ENCODE measurements at places on chromosomes 7 and 10.

DNA sequence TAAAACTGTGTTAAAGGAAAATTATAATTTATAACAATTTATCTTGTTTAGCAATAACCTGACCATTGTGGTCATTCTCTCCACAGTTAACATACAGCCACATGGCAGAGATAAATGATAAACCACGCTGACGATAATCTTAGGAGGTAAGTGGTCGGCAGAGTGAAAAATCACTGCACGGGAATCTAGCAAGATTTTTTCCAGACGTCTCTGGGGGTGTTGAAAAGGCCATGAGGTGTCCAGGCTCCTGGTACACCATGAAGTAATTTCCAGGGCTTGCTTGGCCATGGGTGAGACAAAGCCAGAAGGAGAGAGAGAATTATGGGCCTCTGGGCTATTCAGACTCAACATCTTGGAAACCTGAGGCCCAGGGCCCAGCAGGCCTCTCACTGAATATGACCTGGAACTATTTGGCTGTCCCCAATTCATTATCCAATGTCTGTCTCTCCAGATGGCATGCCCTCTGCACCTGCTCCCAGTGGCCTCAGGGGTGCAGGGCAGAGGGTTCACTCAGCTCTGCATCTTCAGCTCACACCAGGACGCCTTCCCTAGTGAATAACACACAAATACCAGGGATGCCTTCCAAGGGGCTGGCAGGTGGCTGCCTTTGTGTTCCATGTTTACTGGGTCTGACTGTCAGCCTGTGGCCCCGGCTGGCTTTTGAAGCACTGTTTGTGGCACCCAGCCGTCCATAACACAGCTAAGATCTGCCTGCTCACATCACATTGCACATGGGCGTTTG, 590.4 kb upstream of the PFKP start:
- DNase-seq = no peak

GRCh38 chr10:35705051-35705450, 63.0 kb upstream of the FZD8 start:
- no peak for DNase-seq

DNA sequence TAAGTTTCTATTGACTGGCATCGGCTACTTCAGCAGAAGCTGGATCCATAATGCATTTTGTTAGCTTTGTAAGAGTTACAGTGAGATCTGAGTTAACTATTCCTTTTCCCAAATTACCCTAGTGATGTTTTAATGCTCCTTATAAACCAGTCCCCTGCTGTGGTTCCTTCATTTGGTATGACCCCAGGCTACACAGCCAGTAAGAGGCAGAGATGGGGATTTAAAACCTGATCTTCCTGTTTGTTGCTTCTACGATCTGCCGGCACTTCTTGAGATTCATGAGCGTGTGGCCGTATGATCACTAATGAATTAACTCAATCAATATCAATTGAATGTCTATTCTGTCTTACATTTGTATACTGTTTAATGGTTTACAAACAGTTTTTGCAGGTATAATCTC, 86.1 kb downstream of the CACNB2 start:
- DNase-seq = no peak

- no peak for DNase-seq
Measured at GRCh38 chr10:17873946-17874345, 64.8 kb downstream of the MRC1 start.

- no peak for DNase-seq
Measured at GRCh38 chr10:97531401-97531986, 32.8 kb downstream of the UBTD1 start.

- DNase-seq = peak; percentile 95
Measured at GRCh38 chr10:120981601-120982391, 130.6 kb downstream of the WDR11 start.

DNA sequence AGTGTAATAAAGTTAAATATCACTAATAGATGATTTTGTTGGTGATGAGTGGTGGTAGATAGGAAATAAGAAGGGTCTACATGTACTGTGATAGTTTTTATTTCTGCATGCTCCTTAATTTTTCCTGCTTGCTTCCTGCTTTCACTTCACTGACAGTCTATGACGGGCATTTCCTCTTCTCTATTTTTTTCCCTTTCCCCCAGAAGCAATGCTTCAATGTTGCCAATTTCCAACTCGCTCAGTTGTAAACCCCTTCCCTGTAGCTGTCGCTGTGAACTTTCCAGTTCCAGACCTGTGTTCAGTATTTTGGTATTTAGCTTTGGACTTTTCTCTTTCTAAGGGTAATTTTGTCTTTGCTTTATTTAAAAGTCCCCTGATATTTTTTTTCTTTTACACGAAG, 123.5 kb upstream of the AGR3 start:
- no peak for DNase-seq

DNA sequence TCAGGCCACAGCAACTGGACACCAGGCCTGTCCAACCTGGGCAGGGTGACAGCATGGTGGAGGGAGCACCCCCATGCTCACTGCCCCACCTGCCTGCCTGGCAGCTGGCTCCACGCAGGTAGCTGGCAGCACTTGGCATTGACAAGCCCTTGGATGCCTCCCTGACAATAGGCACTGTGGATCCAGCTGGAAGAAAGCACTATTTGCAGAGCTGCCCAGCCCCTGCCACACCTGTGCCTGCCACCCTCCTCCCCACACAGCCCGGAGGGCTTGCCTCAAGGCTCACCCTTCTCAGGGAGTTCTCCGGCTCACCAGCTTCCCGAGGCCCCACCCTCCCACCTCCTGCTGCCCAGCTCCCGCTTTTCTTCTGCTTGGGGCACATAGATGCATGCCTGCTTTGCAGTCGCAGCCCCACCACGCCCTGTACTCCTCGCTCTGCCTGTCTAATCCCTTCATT, 160.1 kb downstream of the NEURL1 start:
- DNase-seq = no peak

DNA sequence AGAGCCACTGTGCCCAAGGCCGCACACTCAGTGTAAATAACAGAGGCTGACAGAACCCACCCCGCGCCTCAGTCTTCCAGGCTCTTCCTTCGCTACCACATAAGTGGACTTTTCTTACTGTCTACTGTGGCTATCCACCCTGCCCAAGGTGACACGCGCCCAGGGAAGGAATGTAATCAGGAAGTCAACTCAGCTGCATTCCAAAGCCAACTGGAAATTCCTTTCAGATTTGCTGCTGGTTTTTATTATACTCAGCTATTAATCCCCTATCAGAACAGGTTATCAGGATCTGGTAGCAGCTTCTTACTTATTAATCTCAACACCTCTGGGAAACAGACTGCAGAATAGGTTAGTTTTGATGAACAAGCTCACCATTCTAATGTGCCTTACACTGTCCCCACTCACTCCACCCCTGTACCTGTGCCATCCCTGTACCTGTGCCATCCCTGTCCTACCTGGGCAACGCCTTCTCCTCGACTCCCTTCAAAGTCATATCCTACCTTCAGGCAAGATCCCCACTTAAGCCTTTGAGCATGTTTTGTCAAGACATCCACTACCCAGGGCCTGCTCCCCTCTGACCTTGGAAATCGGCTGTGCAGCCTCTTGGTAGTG, 90.7 kb downstream of the NHLRC2 start:
- peak; percentile 77 for DNase-seq

DNA sequence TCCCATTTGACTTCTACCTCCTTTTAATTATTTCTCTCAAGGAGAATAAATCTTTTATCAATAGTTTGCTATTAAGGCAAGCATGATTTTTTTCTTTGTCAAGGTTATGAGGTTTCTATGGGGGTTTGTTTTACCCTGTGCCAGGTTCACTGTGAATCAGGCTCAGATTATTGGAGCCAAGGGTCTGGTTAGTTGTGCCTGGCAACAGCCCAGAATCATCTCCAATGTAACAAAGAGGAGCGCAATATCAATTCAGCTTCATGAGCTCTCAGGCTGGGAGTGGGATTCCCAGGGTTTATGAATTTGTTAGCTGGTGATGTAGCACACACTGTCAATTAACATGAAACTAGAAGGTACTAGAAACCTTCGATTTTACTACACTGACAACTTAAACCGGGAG, 73.2 kb downstream of the AASS start:
- DNase-seq = no peak

DNA sequence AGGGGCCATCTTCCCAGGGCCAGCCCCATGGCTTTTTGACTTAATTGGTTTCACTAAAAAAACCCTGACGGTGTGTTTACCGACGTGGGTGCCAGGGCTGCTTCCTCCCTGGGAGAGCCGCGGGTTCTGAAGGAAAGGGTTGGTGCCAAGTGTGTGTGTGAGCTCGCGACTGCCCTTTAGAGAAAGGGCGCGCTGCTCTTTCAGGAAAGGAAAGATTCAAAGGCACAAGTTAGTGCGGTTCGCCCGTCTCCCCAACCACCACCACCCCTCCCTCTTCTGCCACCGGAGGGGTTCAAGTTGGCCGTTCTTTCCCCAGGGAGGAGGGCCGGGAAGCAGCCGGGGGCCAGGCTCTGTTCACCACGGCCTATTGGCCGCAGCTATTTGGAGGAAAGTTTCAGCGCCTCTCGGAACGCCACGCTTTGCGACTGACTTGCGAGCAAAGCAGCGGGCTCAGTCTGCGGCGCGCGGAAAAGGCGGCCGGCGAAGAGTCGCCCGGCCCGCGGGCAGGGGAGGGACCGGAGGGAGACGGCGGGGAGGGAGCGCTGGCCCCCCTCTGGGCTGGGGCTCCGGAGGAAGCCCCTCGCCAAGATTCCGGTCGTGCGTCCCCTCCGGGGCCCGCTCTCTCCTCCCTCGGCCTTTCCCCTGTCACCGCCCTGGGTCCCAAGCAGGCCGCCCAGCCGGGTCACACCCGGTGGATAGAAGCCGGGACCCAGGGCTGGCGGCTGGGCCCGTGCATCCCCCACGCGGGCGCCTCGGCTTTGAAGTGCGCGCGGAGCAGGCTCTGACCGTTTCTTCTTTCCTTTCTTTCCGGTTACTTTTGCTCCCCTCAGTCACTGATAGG, 165.9 kb upstream of the PPP1R3A start:
- DNase-seq = peak; percentile 27

GRCh38 chr7:100966542-100967291, 2.6 kb upstream of the MUC12 start:
- DNase-seq = peak; percentile 30

GRCh38 chr7:117066668-117067067, 113.4 kb downstream of the ST7 start:
- DNase-seq = no peak

DNA sequence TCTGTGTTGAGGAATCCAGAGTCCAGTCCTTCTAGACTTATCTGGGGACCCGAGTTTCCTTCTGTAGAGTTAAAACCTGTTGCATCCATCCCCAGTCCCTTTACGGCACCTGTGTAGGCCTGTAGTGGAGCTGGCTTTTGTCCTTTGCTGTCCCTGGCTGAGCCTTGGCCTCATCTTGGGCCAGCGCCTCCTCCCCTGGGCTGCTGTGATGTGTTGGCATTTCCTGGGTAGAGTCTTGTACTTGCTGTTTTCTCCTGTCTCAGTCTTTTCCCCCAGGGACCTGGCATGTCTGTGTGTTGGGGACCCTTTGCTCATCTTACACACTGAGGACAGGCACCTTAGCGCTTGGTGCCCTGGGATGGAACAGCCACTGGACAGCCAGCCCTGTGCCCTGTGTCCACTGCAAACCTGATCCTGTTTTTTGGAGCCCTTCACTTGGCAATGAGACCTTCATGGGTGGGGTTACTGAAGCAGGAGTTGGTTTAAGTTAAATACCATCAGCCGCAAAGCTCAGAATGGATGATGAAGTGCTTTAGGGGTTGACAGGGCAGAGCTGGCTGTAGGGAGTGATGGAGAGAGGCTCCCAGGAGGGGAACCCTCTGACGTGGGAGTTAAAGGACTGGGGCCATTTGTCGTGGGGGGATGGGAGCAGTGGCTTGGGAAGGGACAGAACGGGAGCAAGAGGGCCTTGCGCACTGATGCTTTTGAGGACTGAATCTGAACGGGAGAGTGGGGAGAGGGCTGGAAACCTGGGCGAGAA, 50.9 kb downstream of the CUX1 start:
- DNase-seq = no peak

GRCh38 chr7:23394488-23395171, 75.7 kb downstream of the IGF2BP3 start:
- DNase-seq = no peak

DNA sequence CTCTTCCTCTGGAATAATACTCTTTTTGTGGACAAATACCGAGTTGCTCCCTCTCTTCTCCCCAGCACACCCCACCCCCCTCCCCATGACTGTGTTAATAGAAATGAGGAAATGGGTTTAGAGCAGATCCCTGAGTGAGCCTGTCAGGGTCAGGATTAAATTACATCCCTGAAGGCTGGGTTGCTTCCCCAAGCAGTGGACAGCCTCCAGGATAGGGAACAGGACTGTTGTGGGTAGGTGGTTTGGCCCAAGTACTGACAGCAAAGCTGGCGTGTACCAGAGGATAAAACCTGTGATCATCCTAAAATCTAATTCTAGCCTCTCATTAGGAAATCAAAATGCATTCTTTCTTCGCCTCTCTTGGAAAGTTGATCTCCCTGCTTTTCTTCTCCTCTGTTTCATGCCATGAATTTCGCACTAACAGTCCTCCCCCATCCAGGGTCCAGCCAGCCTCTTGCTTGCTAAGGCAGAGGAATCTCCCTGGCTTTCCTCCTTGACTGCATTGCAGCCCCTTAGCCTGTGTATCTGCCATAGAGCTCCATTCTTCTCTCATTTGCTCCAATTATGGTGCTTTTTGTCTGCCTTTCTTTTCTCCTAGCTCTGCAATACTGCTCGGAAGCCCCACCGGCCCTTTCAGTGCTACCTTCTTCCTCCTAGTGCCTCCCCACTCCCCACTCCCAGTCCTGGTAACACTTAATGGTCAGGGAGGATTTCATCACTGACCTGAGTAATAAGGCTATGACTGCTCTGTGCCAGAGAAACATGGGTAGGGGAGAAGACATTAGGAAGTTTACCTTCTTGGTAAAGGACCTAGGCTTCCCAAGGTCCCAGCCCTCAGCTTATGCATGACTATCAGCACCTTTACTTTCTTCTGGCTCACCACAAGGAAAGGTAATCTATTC, 8.4 kb downstream of the LRRC4 start:
- DNase-seq = no peak

DNA sequence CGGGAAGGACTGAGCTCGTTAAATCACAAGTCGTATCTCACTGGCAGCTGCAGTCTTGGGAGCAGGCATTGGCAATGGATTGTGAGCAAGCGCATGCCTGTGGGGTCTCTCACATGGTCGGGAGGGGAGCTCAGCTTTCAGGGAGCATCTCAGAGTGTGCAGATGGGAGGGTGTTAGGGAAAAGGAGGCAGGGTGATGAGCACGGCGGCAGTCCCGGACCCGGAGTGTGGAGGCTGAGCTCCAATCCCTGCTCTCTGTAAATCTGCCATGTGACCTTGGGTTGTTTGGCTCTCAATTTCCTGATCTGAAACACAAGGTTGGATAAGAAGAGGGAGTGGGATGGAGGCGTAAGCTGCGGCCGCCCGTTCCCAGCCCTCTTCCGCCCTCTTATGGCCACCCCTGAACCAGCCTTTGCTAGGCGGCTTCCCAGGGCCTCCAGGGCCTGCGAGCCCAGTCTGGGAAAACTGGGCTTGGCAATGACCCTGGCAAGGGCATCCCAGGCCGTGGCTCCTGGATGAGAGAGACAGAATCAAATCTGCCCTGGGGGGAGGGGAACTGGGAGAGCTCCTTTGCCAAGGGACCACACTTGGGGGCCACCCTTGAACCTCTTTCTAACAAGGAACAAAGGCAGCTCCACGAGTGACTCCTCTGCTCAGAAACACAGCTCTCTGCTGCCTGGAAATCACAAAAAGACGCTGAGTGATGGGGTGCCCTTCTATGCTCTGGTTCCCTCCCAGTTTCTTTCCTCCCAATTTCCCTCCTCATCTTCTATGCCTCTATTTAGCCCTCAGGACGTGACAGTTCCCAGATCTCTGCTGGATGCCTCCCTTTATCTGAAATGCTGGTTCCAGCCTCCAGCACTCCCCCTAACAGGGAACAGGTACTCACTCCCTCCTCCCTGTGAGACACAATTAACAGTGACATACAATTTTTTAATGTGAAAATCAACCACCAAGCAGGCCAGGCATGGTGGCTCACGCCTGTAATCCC, 41.7 kb upstream of the LOXL4 start:
- peak; percentile 72 for DNase-seq
